ENCODE measurements at places on chromosomes 4 and X.

- H3K36me3 ChIP-seq, result no peaks in the 10 kb centered on the region
- no peaks in the 10 kb centered on the region for H3K27me3 ChIP-seq
- no peaks in the 10 kb centered on the region for H3K4me1 ChIP-seq
These were observed 124.6 kb upstream of the PSAPL1 start for GRCh38 chr4:7559316-7559715.

DNA sequence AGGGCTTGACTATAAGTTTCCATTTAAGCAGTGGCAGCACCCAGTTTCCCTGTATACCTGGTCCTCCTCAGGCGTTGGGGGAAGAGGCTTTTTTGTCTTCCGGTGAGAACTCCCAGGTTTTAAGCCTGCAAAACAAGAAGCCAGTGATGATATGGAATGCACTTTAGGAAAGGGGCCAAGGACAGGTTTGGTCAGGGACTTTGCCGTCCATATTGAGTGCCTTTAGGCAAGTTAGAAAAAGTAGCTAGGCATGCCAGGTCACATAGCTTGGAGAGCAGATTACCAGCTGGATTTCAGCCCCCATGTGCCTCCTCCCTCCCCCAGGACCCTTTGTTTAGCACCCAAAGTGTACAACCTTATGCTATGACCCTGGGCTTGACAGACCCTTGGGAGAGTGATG lies 13.6 kb upstream of the TIMM8A start:
- no peak overlapping the region for H3K27ac ChIP-seq
- DNase-seq, result no peak
- H3K27me3 ChIP-seq, result no peaks in the 10 kb centered on the region
- no peaks in the 10 kb centered on the region for H3K36me3 ChIP-seq
- no peak overlapping the region for H3K4me3 ChIP-seq

DNA sequence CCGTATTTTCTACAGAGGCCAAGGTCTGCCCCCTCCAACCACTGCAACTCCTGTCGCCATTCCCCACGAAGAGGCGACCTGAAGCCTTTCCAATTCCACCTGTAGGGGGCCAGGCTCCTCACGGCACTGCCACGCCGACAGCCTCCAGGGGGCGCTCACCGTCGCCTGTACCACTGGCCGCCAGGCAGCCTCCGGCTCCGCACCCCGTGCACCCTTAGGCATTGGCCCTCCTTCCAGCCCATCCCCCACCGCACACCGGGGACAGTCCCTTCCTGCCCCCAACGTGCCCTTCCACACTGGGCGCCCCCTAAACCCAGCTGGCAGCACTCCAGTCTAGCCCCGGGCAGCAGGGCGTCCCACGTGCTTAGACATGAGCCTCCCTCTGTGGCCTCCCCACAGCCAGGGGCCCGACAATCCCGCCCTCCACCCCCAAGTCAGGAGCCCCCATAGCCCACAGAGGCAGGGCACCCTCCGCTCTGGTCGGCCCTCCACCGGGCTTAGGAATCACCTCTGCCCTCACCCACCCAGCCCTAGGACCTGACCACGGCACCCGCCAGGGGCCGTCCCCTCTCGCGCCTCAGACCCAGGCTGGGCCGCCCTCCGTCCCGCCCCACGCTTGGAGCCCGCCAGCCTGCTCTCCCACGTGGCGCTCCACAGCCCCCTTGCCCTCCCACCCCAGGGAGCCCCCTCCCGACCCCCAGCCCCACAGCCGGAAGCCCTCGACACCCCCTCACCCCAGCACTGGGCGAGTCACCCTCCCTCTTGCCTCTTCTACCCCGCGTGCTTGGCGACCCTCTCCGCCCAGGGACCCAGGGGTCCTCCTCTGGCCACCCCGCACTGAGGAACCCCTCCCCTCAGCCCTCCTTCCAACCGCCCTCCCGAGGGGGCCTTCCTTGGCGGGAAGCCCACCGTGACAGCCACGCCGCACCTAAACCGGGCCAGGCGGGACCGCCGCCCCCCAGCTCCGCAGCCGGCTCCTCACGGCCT lies 711 bp downstream of the PNMA6E start:
- no peak overlapping the region for H3K27ac ChIP-seq
- H3K4me1 ChIP-seq, result no peaks in the 10 kb centered on the region
- no peaks in the 10 kb centered on the region for H3K36me3 ChIP-seq
- DNase-seq, result no peak
- no peak overlapping the region for H3K4me3 ChIP-seq

DNA sequence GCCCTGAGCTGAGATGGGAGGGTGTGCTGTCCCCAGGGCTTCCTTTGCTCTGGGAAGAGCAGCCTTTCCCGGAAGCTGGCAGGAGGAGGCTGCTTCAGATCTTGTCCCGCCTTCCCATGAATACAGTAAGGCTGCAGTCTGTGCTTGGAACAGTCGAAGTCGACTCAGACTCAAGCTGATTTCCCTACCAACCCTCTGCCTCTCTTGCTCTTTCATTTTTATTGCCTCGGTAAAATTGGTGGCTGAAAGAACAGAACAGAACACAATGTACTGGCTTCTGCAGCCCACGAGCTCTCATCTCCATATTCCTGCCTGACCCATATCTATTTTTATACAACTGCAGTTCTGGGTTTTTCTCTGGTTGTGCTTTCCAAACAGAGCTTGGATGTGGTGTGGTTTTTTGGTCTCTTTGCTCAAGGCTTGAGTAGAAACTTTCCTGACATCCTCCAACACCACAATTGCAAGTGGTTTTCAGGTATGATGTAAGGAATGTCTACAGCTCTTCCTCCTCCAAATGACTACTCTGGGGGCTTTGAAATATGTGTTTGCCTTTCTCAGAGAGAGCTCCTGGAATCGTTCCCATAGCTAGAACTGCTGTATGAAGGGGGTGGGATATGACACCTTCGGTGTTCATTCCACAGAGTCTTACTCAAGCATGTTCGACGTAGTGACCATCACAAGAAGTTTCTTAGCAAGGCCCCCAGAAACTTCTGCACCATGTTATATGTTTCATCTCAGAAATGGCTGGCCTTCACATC lies 61.3 kb downstream of the ENPP6 start:
- H3K27ac ChIP-seq, result peak overlapping the region; percentile 59
- no peaks in the 10 kb centered on the region for H3K36me3 ChIP-seq
- DNase-seq, result no peak
- no peak overlapping the region for H3K4me3 ChIP-seq
- H3K4me1 ChIP-seq, result peaks cover 16% of the 10 kb centered on the region

DNA sequence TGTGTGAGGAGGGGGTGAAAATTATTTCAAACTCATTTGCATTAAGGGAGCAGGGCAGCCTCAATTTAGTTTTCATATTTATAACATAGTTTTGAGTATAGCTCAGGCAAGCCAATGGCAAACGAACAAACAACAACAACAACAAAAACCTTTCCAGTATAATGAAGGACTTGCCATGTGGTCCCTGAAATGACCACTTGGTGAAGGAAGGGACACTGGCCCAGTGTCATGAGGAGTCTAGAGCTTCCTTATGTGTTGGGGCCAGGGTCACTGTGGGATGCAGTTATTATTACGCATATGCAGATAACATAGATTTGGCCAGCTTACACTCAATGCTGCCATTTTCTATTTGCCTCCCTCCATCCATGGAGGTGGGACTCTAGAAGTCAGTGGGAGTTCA lies 23.3 kb downstream of the NKX3-2 start:
- no peak overlapping the region for H3K27ac ChIP-seq
- H3K4me1 ChIP-seq, result no peaks in the 10 kb centered on the region
- H3K27me3 ChIP-seq, result peaks cover 25% of the 10 kb centered on the region
- H3K4me3 ChIP-seq, result no peak overlapping the region

- DNase-seq, result no peak
- H3K4me3 ChIP-seq, result no peak overlapping the region
- no peaks in the 10 kb centered on the region for H3K27me3 ChIP-seq
- no peaks in the 10 kb centered on the region for H3K4me1 ChIP-seq
These were observed 95.6 kb upstream of the CBR4 start for GRCh38 chr4:169105620-169106019.

DNA sequence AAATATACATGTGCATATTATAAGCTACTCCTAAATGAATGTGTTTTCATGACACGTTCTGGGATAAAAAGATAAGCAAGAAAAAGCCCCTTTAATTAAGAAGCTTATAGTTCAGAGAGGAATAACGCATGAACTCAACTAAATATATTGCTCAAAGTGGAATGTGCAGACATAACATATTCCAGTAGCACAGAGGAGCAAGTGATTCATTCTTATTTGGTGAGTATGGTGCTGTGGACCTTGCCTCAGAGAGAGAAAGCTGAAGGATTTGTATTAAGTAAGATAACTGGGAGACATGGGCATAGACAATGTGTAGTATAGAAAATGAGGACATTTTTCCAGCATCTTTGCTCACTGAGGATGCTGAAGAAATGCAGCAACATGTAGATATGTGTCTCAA lies 76.8 kb downstream of the CFAP299 start:
- no peaks in the 10 kb centered on the region for H3K36me3 ChIP-seq
- H3K4me3 ChIP-seq, result no peak overlapping the region
- DNase-seq, result no peak

DNA sequence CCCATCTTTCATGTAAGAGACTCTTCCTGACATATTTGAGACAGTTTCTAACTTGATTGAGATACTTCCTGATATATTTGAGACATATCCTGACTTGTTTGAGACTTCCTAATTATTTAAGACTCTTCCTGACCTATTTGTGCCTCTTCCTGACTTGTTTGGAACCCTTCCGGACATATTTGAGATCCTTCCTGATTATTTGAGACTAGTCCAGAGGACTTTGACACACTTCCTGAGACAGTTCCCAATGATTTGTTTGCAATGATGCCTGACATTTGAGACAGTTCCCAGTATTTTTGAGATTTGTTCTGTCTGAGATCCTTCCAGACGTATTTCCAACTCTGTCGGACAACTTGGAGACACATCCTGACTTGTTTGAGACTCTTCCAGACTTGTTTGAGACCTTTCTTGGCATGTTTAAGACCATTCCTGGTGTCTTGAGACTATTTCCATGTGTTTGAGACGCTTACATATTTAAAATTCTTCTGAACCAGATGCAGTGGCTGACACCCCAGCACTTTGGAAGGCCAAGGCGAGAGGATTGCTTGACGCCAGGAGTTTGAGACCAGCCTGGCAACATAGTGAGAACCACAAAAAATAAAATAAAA lies 118.9 kb upstream of the USP9X start:
- no peak for DNase-seq
- H3K27ac ChIP-seq, result no peak overlapping the region
- H3K27me3 ChIP-seq, result no peaks in the 10 kb centered on the region
- H3K36me3 ChIP-seq, result no peaks in the 10 kb centered on the region
- no peaks in the 10 kb centered on the region for H3K4me1 ChIP-seq

Data from right atrium auricular region (tissue), 2 donors.